ENCODE measurements at places on chromosomes 1 and 21.

DNA sequence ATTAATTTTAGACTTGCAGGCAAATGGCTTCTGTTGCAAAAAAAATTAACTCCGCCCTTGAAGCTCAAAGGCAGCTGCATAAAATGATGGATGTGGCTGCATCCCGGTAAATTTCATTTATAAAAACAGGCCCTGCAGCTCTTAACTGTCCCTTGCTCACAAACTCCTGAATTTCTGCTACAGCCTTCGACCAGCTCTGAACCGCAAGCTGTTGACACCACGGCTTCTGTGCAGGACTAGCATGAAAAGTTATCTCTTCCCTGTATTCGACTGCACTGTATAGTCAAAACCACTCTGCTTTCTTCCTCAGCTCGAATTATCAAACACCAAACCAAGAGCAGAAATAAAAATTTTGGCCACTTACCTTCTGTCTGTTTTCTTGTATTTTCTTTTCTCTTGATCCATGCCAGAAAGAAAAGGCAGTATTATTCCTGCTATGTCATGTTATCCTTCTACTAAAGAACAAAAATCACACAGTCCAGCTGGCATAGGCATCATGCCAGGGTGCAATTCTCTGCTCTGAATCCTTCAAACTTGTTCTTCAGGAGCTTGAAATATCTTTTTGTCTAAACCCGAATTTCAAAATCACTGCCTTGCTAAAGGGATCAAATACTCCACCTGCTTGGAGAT, 195.5 kb upstream of the NCAM2 start:
- DNase-seq = no peak

- DNase-seq = no peak
These were observed 93.9 kb downstream of the STUM start for GRCh38 chr1:226642421-226642820.

- no peak for DNase-seq
These were observed 316.4 kb upstream of the DUSP10 start for GRCh38 chr1:222058249-222058648.

GRCh38 chr1:185670187-185670627, 64.0 kb upstream of the HMCN1 start:
- no peak for DNase-seq

DNA sequence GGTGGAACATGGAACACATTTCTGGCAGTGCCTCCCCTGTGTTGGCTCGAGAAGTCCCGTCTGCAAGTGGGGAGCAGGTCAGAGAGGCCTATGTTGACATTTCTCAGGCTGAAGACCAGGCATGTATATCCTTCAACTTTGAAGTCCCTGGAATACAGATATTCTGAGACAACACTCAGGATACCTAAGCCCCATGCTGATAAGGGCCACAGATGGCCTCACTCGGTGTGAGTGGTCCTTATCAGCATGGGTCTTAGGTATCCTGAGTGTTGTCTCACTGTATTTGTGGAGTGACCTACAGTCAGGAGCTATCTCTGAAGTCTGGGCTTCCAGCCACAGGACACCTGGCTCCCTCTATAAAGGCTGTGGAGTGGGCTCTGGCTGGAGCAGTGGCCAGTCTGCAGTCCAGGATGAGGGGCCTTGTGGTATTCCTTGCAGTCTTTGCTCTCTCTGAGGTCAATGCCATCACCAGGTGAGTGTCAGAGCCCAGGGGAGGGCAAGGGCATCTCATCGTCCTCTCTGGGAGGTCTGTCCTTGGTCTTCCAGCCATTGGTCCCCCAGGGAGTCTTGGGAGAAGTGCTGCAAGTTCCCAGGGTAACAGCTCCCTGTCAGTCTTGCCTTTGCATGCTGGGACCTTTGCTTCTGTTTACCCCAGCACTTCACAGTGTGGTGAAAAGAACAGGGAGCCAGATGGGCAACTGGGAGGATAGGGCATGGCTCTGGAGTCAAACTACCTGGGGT, 29.6 kb downstream of the PROK1 start:
- DNase-seq = no peak

- DNase-seq = no peak
These were observed 14.8 kb upstream of the ANGPTL7 start for GRCh38 chr1:11174261-11174942.

DNA sequence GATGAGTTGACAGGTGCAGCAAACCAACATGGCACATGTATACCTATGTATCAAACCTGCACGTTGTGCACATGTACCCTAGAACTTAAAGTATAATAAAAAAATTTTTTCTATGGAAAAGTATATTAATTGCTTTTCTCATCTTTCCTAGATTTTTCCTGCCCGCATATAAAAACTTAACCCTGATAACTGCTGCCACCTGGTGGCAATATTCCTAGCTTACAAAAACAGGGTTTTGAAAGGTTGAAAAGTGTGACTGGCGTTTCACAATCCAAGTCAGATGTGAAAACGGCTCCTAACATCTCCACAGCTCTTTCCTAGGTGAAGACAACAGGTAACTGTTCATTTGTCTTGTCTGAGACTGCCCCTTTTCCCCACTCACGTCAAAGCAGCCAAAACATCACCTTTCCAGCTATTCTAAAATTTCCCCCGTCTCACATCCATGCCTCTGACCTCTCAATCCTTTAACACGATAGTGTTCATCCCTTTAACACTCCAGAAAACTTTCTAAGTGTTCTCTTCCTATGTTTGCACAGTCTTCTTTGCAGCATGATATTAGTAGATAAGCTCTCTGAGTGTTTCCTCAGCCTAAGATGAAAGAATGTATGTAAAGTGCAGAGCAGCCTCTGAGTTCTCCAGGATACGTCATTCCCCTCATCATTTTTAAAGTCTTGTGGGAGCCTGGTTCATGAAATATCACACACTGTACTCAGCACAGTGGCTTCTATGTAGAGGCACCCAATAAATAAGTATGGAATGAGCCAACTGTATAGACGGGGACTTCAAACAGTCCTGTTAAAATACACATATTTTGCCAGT, 27.5 kb downstream of the OVGP1 start:
- DNase-seq = peak; percentile 15

GRCh38 chr1:31725134-31725533, 21.3 kb upstream of the COL16A1 start:
- no peak for DNase-seq

DNA sequence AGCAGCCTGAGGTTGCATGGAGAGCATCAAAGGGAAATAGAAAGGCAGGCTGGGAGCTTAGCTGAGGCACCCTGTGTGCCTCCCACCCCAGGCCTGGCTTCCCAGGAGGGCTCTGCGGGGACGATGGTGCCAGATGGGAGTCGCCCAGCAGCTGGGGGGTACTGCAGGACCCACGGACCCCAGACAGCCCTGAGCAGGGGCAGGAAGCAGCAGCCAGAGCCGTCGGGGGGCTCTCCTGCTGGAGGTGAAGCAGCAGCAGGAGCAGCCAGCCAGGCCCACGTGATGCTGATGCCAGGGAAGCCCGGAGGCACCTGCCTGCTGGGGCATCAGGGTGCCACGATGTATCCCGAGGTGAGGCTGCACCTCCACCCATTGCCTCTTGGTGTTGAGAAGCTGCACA, 20.4 kb downstream of the RAP1GAP start:
- DNase-seq = no peak

GRCh38 chr1:229248821-229249817, 21.8 kb upstream of the RAB4A start:
- no peak for DNase-seq

DNA sequence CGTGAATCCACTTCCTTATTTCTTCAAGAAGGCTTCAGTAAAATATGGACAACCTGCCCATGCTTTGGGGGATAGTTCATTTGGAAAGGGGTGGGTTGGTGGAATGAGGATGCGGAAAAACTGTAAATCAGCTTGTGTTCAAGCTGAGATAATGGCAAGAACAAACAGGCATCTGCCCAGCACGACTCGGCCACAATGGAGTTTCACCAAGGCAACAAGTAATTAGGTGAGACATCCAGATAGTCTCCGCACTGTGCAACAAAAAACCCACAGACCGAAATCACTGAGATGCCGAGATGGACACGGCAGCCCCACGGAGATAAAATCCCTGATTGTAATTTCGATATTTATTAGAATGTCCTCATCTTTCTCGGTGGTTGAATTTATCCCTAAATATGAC, 455.2 kb downstream of the AJAP1 start:
- no peak for DNase-seq

GRCh38 chr1:5564578-5565257, 427.5 kb downstream of the NPHP4 start:
- DNase-seq = no peak

GRCh38 chr1:28236656-28237322, 865 bp downstream of the ATP5IF1 start:
- no peak for DNase-seq

DNA sequence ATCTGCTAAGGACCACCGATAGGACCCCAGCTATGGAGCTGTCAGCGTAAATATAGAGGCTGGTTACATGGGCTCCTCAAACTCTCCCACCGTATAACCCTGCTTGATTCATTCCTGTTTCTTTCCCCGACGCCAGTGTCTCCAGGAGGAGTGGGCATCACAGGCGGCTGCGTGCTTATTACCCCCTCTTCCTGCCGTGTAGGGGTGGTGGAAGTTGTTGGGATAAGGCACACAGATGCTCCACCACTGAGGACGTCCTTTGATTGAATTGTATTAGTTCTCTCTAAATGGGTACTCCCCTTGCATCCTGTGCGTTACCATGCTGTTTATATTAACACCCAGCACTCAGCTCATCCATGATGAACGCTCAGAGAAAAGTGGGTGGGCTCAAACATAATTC, 104.6 kb downstream of the ZBTB18 start:
- DNase-seq = no peak

DNA sequence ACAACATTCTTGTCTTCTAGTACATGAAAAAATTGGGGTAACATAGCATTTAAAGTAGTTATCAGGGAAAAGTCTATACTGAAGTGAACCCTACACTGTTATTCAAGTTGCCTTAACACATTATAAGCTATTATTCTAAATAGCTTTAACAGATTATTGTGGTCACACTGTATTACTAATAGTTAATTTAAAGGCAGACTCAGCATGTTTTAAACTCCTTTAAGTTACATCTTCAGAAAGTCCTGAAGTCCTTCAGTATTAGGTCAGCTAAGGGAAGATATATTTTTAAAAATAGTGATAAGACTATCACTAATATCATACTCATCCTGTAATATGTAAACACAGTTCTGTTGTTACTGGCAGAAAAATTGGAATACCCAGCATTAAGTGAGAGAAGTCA, 67.4 kb downstream of the GPR137B start:
- DNase-seq = no peak

DNA sequence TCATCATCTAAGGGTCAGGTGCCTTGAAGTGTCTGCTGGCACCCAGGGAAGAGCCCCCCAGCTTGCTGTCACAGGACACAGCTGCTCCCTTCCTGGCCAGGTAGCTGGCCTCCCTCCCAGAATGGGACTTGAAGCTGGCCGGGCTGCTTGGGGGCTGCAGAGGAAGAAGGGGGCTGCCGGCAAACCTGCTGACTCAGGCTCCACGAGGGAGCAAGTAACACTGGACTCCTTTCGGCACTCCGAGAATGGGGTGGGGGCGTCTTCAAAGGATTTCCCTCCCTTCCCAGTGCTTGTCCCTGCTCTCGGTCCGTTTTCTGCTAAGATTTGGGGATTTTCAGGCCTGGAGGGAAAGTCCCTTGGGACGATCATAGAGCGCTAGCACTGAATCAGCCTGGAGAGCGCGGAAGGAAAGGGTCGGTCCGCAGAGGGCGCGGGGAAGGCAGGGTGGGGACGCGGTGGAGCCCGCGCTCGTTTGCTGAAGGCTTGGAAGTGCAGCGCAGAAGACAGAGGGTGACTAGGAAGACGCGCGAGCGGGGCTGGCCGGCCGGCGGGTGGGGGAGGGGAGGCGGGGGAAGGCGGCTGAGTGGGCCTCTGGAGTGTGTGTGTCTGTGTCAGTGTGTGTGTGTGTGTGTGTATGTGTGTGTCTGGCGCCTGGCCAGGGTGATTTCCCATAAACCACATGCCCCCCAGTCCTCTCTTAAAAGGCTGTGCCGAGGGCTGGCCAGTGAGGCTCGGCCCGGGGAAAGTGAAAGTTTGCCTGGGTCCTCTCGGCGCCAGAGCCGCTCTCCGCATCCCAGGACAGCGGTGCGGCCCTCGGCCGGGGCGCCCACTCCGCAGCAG, at the start of gene CSF1:
CSF1 (plus strand) TSS at position 727 of the 840 bp plus-strand sequence. CDS start 175 bp downstream, outside the sequence.
- peak; percentile 34 for DNase-seq

GRCh38 chr1:232834066-232834465, 28.9 kb downstream of the MAP10 start:
- no peak for DNase-seq

- DNase-seq = no peak
These were observed 806.7 kb upstream of the PRMT6 start for GRCh38 chr1:106249810-106250209.

DNA sequence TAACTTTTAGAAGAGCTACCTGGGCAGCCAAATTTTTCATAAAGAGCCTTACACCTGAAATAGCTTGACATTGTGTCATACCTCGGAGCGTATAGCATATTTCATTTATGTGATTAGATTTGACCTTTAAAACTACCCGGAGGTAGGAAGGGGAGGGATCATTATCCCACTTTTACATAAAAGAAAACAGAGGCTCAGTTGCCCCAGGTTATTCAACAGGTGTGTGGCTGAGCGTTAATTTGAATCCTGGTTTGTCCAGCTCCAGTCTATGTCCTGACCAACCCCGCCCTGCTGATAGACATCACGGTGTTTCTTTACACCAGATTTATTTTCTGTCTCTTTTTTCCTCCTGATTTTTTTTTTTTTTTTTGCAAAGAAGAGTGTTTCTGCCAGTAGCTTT, 39.7 kb downstream of the PBX1 start:
- DNase-seq = no peak

DNA sequence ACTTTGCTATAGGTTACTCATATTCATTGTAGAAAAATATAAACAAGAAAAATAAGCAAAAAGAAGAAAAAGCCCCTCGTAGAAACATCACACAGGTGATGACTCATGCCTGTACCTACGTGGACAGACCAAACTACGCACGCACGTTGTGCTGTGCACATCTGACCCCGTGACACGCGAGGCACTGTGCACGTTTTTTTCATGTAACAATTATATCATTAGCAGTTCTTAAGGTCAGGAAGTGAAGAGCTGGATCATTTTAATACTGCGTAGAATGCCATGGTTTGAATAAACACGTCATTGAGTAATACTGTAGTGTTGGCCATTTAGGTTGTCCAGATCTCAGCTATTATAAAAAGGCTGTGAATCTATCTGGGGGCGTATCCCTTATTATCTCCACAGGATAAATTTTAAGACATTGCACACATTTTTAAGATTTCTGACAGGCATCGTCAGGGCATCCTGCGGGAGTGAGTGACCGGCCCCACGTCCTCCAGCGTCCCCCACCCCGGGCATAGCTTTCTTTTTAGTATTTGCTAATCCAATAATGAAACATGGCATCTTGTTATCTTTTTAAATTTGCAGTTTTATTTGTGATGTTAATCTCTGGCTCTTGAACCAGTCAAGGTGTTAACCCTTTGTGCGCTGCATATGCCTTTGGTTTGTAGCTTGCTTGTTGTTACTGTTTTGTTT, 23.4 kb upstream of the ADARB1 start:
- DNase-seq = no peak

Measured in stimulated activated CD8-positive, alpha-beta memory T cell treated with anti-CD3 and anti-CD28 coated beads, Interleukin-15, amount 100 ng/mL, for 24 hours (primary cell).